ENCODE measurements at places on chromosomes 2 and 18.

DNA sequence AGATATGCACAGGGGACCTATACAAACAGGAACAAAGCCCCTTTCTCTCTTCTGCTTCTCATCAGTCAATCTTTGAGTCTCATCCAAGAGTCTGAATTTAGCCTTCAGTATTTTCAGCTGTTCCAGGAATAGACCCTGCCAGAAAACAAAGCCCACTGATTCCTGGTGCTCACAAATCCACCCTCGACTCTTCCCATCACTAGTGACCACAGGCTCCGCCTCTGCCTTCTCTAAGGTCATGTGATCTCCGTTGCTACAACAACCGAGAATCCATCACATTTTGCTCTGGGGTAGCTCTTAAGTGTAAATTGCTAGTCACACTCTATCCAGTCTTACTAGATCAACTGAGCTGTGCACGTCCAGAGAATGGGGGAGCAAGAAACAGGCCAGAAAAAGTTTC is 46.4 kb upstream of the SPTBN1 start:
- no peak for DNase-seq

DNA sequence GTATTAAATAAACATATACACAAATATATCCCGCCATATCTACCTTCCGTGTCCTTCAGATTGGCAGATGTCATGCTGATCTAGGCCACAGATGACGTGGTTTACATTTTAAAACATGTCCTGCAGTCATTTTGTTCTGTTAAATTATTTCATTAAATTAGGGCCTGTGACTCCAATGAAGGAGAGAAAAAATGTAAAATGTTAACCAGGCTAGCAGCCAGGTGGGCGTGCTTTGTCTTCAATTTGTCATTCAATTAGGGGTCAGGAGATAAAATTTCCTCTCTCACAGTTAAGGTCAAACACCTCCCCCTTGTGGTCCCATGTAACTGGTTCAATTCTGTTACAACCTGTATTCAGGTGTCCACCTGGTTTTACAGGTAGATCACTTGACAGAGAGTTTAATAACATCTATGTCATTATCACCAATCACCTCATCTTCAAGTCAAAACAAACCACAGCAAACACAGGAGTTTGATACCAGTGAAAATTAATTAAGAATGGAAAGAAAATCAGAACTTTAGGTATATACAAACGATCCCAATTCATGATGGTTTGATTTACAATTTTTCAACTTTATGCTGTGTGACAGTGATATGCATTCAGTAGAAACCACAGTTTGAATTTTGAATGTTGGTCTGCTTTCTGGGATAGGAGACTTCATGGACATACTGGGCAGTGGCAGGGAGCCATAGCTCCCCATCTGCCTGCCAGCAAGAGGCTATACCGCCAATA is 339.4 kb downstream of the CMPK2 start:
- no peak for DNase-seq

- no peak for DNase-seq
Measured at GRCh38 chr18:35436076-35436649, 59.0 kb upstream of the ZNF396 start.

GRCh38 chr2:63345285-63345633 is 243.0 kb downstream of the WDPCP start:
- no peak for DNase-seq
